H4 (cell line): ENCODE measurements at places on chromosomes 11 and 22.

DNA sequence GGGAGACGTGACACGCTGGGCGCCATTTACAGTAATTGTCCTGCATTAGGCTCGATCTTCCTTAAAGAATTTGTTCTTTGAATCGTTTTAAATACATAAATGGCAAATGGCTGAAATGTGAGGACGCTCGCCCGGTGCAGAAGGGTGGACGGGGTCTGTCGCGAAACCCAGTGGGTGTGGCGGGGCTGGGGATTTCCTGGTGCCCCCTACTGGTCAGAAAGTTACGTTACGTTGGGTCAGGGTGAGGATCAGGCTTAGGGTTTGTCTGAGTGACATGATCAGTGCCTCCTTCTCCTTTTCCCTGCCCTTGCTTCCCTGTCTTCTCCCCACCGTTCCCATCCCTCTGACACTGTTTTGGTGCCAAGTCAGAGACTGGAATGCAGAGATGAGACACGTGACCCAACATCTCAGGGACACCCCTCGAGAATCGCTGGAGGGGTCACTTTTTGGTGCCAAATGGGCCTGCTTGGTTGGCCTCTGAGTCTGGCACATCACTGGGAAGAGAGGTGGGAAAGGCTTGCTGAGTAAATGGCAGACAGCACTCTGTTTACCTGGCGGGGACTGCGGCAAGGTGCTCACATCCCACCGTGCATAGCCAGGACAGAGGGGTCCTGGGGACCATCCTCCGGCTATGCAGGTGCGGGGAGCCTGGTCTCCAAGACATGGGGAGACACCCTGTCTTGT is 1107.6 kb downstream of the BRD1 start:
- no peak for DNase-seq

- DNase-seq: no peak
Measured at GRCh38 chr11:130964058-130964792, 47.9 kb upstream of the SNX19 start.

- no peak for DNase-seq
Measured at GRCh38 chr22:19959043-19959586, 17.5 kb upstream of the TXNRD2 start.

- no peak for DNase-seq
Measured at GRCh38 chr11:2781408-2782274, 81.8 kb upstream of the KCNQ1OT1 start.

DNA sequence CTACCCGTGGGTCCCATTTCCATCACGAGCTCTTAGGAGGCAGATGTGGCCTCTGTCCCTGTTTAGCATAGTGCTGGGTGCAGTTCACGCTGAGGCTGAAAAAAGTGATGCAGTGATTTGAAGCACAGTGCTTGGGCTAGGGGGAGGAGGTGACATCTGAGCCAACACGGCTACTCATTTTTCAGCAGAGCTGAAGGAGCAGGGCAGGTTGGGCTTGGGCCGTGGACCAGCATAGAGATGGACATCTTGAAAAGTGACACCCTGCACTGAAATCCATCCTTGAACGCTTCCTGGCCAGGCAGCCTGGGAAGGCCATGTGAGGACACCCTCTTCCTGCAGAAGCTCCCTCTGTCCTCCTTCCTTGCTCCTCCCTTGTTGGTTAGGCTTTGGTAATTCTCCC is 66.4 kb downstream of the ADAMTS15 start:
- no peak for DNase-seq

DNA sequence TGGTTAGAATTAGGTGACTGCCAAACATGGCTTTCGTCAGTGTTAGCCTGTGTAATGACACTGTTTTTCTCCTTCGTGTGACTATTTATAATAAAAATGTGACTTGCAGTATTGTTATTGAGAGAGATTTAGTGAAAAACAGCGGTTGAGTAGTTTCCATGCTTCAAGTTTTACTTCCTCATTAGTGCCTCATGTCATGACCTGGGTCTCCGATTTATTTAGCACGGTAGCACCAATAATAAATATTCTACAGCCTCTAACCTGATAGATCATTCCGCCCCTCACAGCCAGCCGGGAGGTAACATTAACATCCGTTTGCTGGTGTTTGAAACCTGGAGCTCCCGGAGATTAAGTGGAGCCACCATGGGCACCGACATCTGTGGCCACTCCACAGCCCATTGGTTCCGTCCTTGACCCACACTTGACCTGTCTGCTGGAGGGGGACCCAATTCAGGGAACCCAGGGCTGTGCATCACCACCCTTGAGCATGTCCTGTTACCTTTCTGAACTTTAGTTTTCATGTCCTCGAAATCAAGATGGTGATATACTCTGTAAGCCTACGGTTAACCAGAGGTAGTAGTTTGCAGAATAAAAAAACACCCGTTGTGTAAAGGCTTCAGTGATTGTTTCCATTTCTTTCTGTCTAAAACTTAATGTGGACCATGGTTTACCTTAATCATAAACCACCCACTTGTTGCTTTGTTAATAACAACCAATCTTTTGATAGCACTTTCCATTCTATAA is 104.1 kb downstream of the ATXN10 start:
- DNase-seq: no peak

DNA sequence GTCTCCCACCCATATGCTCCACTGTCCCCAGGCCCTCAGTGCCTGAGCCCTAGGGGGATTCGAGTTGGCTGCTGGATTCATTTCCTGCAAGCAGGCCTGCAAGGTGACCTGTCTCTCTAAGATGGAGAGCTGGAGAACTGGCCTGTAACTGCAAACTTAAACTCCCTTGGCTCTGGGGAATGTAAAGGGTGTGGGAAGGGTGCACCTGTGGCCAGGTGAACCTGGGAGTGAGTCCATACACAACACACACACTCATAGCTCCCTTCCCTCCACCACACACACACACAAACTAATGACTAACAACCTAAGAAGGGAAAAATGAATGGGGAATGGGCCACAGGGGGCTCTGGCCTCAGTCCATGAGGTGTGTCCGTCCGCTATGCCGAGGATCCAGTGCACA is 14.5 kb downstream of the SMTNL1 start:
- no peak for DNase-seq

DNA sequence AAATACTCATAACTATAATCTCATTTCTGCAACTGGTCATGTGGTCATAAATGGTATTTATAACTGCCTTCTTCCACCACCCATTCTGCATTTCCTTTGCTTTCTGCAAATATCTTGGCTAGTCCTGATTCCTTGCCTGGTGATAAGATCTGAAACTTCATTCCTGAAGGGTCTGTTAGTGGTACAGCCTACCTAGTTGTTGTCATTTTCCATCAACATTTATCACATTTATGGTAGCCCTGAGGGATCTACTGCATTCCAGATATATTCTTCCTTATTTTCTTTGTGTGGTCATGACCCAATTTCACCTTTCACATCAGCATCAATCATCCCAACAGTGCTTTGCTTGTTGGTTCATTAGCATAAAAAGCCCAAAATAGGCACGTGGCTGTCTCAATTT is 50.1 kb downstream of the DDX6 start:
- no peak for DNase-seq

- no peak for DNase-seq
Measured at GRCh38 chr22:44918166-44918924, 91.5 kb downstream of the PHF21B start.

DNA sequence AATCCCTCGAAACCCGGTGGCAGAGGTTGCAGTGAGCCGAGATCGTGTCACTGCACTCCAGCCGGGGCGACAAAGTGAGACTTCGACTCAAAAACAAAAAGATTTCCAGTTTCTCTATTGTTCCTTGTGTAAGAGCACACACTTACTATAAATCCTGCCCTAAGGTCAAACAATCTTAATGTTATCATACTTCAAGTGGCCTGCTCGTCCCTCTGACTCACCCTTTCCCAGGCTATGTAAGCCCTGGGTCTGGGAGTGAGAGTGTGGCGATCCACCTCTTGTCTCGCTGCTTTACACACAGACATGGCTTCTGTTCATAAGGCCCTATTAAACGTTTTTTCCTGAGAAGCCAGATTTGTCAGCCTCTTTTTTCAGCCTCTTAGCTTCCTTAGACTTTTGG is 24.4 kb upstream of the A4GALT start:
- DNase-seq: peak; percentile 57

DNA sequence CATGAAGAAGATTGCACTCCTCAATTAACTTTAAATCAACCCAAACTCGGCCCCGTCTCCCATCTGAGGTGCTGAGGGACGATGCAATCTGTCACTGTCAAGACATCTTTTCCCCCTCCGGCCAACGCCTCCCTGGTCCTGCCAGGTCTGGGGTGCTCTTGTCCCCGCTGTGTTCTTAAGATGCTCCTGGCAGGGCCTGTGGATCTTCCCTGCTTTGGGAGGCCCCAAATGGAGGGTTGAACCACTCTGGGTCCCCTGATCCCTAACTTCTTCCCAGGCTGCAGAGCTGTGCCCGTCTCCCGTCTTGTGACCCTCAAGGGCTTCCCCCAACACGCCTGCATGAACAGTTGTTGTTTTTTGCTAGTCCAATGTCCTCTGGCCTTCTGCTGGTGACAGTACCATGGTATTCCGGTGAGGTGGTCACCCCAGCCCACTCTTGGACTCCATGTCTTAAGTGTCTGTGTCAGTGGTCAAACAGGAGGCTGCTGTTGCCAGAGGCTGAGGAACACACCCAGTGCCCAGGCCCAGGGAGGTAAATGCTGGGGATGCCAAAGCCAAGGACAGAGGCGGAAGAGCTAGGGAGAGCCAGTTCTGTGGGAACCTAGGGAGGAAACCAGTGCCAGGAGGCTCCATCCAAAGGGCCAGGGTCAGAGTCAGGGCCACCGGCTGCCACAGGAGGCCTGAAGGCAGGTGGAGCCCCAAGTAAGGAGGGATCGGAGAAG is 70.6 kb upstream of the SHANK2 start:
- DNase-seq: no peak

GRCh38 chr11:6671991-6672390 is 11.1 kb downstream of the MRPL17 start:
- DNase-seq: no peak

DNA sequence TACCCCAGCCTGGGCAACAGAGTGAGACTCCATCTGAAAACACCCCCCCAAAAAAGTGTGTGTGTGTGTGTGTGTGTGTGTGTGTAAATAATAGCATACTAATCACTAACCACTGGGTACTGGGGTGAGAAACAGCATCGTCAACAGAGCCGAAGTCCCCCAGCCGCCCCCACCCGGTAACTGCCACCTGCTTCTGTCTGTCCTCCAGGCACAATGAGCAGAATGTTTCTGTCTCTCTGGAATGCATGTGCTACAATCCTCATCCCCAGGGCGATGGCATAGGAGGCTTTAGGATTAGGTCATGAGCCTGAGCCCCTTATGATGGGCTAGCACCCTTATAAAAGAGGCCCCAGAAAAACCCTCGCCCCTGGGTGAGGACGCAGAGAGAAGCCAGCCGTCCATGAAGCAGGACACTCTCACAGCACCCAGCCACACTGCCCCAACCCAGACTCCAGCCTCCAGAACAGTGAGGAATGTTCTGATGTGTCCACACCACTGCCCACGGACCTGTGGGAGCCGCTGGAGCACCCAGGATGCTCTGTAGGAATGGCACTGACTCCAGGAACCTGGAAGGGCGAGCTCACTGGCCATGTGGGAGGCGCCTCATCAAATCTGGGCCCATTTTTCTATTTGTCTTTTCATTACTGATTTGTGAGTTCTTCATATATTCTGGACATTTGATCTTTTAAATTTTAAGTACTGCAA is 9.9 kb downstream of the TTLL8 start:
- DNase-seq: no peak
